ENCODE measurements at places on chromosomes 7 and 10.

DNA sequence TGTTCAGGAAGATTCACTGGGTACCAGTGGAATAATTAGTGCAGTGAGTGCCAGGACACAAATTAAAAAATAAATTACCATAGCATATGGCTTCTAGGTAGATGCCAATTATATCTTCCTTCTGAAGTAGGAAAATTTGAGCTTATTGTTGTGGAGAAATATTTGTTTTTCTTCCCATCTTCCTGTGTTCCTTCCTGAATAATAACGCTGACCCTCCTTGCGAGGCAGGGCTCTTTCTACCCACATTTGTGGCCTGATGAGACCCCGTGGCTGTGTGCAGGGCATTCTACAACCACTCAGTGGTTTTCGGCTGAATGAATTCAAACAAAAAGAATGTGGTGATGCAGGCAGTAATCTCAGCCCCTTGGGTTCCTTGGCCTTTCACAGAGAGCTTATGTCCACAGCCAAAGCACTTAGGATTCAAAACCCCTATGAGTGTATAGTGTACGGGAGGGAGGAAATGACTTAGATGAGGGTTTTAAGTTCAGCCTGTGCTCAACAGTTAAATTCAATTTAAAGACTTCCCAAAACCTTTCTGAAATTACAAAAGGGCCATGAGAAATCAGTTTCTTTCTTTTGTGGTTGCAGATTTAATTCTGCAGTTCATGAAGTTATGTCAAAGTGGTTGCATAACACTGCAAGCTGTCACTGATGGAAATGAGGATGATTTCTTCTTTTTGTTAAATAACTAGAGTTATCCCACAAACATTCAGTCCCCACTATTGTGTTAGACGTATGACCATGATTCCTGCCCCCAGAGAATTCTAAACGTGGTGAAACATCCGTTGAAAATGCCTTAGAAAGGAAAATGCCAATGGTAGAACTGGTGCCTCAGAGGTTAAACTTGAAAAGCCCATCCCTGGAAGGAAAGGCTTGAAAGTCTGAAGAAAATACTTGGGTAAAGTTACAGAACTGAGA, 255.3 kb downstream of the FZD1 start:
- no peak for DNase-seq

- no peak for DNase-seq
These were observed 47.3 kb upstream of the CPN1 start for GRCh38 chr10:100128951-100129350.

DNA sequence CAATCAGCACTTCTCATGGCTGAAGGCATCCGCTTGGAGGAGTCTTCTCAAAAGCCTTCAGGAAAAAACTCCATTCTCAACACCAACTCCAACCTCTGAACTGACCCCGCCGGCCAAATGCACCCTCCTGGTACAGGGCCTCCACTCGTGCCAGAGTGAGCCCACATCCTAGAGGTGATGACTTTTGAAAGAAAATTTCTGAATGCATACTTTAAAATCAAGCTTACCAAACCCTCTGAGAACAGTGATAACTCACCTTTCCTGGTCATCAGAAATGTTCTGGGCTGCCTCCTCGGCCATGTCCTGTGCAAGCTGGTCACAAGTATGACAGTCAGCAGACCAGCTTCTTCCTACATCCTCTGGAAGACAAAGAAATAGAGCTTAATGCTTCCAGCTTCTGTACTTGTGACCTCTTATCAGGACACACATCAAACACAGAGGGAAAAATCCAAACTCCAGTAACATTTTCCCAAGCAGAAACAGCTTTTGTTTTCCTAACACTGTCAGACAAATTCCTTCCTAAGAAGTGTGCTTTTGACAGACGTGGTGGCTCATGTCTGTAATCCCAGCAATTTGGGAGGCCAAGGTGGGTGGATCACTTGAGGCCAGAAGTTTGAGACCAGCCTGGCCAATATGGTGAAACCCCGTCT, at the start of gene PKD1L1:
PKD1L1 (minus strand) TSS at position 326 of the 650 bp plus-strand sequence; CDS start at position 300, 26 bp downstream.
- no peak for DNase-seq

DNA sequence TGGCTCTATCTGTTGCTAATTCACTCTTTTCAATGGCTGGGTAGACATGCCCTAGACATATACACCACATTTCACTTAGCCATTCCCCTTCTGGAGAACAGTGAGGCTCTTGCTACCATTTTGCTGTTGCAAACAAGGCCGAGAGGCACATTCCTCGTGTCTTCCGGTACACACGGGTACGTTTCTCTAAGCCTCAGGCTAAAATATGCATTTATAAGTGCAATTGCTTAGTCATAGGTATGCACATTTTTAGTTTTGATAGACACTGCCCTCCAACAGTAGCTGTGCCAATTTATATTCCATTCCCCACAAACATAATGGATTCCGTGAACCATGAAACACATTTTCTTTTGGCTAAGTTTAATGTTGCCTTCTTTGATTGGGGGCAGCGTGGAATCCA, 13.2 kb downstream of the CHAT start:
- no peak for DNase-seq

DNA sequence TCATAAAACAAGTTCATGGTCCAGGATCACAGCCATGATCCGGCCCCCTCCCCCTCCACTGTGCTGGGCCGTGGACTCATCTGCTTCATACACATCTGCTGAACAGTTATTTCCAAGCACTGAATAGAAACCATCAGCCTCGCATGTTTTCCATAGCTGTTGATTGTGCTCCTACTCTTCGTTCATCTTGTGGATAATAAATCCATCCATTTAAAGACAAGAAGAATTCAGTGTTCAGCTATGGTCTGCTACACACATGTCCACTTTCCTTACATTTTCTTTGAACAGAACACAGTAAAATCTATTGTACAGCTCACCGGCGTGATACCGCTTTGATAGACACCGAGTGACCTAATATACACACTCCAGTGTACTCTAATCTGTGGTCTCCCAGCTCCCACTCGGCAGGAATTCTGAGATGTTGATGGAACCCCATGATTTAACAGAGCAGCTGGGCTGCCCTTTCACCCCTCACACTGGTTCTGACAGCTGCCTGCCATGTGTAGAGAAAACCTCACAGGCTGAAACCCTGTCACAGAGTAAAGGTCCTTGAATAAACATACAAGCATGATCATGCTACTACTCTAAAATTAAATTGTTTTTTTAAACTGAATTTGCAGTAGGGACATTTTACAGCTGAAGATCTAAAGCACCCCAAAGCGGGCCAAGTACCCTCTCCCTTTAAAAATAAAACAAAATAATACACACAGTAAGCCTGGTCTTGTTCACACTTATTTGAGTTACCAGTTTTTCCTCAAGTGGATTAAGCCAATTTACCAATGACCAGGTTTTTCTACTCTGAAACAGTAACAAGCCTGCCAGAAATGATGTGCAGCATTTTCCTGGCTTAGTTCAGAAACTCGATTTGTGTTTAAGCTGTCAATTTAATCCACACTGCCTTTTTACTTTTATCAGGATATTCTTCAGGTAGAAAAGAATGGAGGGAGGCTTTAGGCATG, 95.1 kb upstream of the FZD1 start:
- no peak for DNase-seq

DNA sequence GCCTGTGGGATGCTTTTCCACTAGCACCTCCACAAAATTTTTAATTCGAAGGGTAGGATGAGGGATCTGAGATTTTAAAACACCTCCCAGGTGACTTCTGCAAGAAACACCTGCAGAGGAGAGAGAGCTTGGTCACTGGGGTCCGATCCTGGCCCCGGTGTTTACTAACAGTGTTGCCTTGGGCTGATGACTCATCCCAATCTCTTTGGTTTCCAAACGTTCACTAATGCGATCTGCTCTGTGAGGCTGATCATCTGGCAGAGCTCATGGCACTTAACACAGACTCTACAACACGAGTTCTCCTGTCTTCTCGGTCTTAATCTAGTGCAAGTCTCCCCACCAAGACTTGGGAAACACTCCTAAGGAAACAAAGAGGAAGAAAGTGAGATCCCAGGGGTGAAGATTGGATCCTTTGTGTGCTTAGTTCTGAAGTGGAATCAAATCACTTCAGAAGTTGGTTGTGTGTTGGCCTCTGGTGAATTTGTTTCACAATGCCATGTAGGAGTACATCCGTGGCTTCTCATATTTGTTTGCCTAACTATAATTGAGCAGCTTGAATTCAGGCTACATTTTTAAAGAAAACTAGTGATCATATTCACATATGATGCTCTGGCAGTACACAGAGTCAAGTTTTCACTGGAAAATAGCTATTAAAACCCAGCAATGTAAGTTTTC, 407.9 kb downstream of the NRG3 start:
- no peak for DNase-seq

- DNase-seq, result no peak
These were observed 31.0 kb downstream of the PON3 start for GRCh38 chr7:95365151-95365550.

- DNase-seq, result no peak
These were observed 1.5 kb upstream of the PRKAR1B start for GRCh38 chr7:728602-729001.

DNA sequence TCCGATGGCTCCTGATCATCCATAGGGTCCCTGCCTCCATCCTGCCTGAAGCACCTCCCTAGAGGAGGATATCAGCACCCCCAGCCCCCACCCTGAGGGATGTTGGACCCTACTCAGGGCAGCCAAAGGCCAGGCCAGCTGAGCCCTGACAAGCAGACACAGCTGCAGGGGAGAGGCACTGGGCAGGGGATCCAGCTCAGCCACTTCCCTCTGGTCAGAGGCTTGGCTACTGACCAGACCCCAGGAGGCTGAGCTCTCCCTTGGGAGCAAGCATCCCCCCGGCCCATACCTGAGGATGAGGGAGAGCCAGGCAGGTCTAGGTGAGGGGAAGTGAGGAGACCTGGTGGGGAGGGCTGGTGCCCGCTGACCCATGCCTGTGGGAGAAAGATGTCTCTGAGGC, 6.6 kb downstream of the LDB3 start:
- DNase-seq, result no peak

GRCh38 chr10:133069033-133069525, 18.6 kb upstream of the ADGRA1 start:
- no peak for DNase-seq

- no peak for DNase-seq
These were observed 114.1 kb downstream of the ICA1 start for GRCh38 chr7:8147760-8148463.

- DNase-seq, result no peak
These were observed 47.9 kb downstream of the FHIP2A start for GRCh38 chr10:114869520-114869892.

DNA sequence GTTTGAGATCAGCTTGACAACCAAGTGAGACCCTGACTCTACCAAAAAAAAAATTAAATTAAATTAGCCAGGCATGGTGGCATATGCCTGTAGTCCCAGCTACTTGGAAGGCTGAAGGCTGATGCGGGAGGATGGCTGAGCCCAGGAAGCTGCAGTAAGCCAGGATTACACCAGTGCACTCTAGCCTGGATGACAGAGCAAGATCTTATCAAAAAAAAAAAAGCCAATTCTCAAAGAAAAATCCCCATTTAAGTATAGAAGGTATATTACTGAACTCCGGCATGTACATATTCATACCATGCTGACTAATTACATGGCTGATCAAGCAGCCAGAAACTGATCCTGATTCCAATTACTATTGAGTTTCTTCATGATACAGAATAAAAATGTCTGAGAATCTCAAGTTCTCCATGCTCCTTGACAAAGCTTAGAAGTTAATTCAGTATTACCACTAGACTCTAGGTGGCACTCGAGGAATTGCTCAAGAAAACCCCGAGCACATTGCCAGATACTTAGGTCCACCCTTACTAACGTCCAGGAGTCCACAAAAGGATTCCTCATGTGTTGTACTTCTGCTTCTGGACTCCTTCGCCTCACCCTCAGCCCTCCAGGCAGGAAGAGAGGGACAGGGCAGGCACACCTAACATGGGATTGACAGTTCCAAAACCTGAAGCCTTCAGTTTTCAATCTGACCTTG, 148.9 kb downstream of the PARD3 start:
- DNase-seq, result no peak

DNA sequence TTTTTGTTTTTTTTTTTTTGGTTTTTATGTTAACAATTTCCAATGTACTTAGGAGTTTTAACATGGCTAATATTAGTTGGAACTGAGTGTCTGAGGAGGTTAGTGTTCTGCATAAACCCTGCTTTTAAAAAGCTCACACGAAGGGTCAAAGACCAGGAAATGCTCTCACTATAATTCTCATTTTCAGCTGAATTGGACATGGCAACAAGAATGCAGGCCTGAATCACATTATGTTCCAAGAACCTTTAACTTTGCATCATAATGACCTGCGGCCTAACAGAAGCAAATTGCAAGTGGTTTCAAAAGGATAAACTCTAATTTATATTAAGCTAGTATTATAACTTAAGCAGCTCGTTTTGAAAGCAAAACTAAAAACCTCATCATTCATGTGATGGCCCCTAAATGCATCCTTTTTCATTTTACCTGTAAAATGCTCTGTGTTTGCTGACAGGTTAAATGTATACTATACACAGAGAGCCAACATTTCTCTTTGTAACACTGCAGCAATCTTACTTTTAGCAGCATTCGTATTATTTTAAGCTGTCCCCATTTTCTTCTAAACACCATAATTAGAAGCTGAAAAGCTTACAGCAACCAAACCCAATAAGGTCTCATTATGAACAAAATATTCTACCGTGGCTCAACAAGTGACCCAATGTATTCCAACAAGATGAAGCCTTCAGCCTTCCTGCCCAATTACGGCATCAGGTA, 242.8 kb upstream of the SP4 start:
- no peak for DNase-seq

DNA sequence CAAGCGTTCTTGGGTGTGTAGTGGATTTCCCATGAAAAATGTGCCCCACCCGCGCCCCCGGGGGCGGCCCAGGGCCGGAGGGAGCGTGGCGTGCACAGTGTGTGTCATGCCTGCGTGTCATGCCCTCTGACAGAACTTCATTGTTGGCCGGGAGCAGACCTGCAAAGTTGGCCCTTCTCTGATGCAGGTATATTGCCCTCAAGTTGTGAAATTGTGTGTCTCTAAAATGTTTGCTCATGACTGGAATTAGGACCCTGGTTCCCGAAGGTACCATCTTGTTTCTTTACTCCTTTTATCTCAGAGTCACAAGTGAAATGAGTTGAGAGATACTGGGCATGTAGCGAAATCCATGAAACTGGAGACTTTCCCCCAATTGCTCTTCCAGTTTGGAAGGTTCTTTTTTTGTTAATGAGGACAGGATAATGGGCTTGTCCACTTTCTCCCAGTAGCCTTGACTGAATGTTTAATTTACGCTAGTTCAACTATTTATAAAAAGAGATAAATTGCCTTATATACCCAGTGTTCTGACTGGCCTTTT, 26.2 kb downstream of the ADK start:
- DNase-seq, result peak; percentile 57

- no peak for DNase-seq
These were observed 18.4 kb upstream of the STEAP2 start for GRCh38 chr7:90192876-90193750.
